ENCODE measurements at places on chromosomes 6 and 20. TPM values are rescaled to one million over a fixed set of nuclear protein-coding genes. Genes with fewer than 3 reads are reported as not detected.

- H3K36me3 ChIP-seq, result no peaks in the 10 kb centered on the region
- H3K4me3 ChIP-seq, result no peak overlapping the region
- no peak for DNase-seq
- H3K4me1 ChIP-seq, result peaks cover 54% of the 10 kb centered on the region
- H3K27ac ChIP-seq, result peak overlapping the region; percentile 84
These were observed 11.6 kb downstream of the NRN1 start for GRCh38 chr6:5994999-5995657.

DNA sequence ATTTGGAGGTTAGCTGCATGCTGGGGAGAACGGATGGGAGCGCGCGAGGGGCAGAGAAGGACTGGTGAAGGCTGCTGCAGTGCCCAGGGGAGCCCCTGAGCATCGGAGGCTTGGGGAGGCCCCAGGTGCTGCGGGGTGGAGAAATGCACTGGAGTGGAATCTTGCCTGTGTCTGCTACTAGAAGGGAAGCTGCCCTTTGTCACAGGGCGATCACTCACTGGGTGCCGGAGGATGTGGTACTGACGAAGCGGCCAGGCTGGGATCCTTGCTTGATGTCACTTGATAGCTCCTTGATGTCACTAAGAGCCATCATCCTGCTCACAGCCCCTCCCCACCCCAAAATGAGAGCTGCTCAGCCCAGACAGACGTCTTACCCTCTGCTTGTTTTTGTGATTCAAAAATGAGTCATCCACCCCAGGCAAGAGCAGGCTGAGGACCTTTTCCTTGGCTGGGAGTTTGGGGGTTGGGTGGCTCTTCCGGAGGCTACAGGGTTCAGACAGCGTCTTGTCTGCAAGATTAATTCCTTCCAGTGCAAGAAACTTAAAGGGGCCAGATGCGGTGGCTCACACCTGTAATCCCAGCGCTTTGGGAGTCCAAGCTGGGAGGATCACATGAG, 62.6 kb upstream of the PMEPA1 start:
- H3K4me3 ChIP-seq, result no peak overlapping the region
- no peaks in the 10 kb centered on the region for H3K4me1 ChIP-seq
- H3K36me3 ChIP-seq, result no peaks in the 10 kb centered on the region

- H3K27me3 ChIP-seq, result no peaks in the 10 kb centered on the region
- no peaks in the 10 kb centered on the region for H3K36me3 ChIP-seq
- no peak overlapping the region for H3K4me3 ChIP-seq
- no peak for DNase-seq
- H3K4me1 ChIP-seq, result peaks cover 13% of the 10 kb centered on the region
These were observed 10.2 kb upstream of the RIN2 start for GRCh38 chr20:19747903-19748302.

- no peaks in the 10 kb centered on the region for H3K36me3 ChIP-seq
- no peak overlapping the region for H3K4me3 ChIP-seq
- H3K4me1 ChIP-seq, result no peaks in the 10 kb centered on the region
- DNase-seq, result no peak
These were observed 12.3 kb downstream of the MAP3K7 start for GRCh38 chr6:90574610-90575009.

- H3K4me1 ChIP-seq, result peaks cover 35% of the 10 kb centered on the region
- H3K27me3 ChIP-seq, result no peaks in the 10 kb centered on the region
- H3K36me3 ChIP-seq, result peaks cover 10% of the 10 kb centered on the region
- no peak for DNase-seq
- peak overlapping the region; percentile 93 for H3K4me3 ChIP-seq
These were observed 1.4 kb downstream of the NFYA start for GRCh38 chr6:41073968-41074691.

DNA sequence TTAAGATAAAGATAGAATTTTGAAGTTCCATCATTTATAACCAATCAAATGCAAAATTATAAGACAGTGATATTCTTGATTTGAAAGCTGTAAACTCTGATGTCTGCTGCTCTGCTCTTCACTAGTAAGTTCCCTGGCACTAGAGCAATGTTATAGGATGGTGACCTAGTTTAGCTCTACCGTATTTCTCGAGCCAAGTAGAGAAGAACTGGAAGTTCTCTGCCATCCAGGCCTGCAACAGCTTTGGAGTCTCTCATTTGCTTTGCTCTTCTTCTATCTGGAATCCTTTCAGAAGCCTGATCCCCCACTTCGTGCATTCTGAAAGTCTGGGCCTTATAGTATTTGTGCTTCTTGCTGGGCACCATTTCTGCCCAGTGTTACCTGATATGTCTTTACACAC, 100.3 kb downstream of the PLCB1 start:
- H3K27me3 ChIP-seq, result no peaks in the 10 kb centered on the region
- DNase-seq, result no peak
- no peak overlapping the region for H3K4me3 ChIP-seq
- no peaks in the 10 kb centered on the region for H3K36me3 ChIP-seq
- H3K4me1 ChIP-seq, result peaks cover 12% of the 10 kb centered on the region

GRCh38 chr6:27294409-27294808, 17.7 kb downstream of the POM121L2 start:
- no peak for DNase-seq
- H3K4me3 ChIP-seq, result no peak overlapping the region
- H3K27ac ChIP-seq, result no peak overlapping the region

Gene RWDD2A
- polyA plus RNA-seq, result 1.9 TPM

Gene SPATA25
- polyA plus RNA-seq, result 4.3 TPM

Gene STX11
- 4.8 TPM for polyA plus RNA-seq
